GM23248 (cell line): ENCODE measurements at places on chromosomes 5 and 9.
A peak's percentile ranks its signal among the peaks of the same experiment; 100 is the strongest.

DNA sequence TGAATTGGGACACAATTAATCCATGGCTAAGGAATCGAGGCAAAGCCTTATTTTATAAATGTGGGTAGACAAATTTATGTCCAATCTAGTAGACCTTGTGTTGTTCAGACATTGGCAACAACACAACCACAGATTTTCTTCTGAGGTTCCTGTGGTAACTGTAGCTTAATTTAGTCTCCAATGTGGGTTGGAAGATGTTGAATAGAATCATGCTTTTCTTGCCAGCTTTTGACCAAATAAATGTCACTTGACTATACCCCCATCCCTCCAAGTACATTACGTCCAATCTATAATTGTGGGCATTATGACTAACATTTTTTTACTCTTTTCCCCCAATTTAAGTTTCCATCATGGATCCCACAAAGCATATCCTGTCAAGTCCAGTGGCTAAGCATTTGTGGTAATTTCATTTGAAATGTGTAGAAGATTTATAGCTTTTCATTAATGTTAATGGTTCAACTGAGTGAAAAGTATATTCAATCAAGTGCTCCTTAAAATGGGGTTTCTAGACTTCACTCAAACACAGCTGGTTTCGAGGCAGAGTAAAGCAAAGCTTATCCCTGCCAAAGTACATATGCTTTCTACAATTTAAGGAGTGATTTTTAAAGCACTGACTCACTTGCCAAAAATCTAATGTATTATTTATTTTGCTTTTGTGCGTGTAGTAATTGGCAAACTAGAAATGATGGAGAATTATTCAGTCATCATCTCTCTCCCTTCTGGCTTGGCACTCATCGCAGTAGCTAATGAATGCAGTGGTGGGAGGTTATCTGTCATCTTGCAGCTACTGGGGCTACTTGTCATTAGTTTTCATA, 141.8 kb downstream of the FAM174A start:
- peak; percentile 46 for DNase-seq

- peak; percentile 39 for DNase-seq
Observed at GRCh38 chr9:1051584-1052275, 1.6 kb downstream of the DMRT2 start.

DNA sequence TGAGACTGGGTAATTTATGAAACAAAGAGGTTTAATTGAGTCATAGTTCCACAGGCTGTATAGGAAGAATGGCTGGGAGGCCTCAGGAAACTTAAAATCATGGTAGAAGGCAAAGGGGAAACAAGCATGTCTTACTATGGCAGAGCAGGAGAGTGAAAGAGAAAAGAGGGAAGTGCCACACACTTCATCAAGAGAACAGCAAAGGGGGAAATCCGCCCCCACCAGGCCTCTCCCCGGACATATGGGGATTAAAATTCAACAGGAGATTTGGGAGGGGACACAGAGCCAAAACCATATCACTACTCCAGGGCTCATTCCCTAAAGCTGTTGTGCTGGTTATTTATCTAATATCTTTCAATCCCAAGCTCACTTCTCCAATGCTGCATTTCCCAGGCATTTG, 50.2 kb upstream of the NR3C1 start:
- no peak for DNase-seq

GRCh38 chr9:89436326-89436725, 61.6 kb downstream of the SEMA4D start:
- DNase-seq = no peak

GRCh38 chr9:122333169-122333808, 37.5 kb upstream of the PTGS1 start:
- DNase-seq = no peak

DNA sequence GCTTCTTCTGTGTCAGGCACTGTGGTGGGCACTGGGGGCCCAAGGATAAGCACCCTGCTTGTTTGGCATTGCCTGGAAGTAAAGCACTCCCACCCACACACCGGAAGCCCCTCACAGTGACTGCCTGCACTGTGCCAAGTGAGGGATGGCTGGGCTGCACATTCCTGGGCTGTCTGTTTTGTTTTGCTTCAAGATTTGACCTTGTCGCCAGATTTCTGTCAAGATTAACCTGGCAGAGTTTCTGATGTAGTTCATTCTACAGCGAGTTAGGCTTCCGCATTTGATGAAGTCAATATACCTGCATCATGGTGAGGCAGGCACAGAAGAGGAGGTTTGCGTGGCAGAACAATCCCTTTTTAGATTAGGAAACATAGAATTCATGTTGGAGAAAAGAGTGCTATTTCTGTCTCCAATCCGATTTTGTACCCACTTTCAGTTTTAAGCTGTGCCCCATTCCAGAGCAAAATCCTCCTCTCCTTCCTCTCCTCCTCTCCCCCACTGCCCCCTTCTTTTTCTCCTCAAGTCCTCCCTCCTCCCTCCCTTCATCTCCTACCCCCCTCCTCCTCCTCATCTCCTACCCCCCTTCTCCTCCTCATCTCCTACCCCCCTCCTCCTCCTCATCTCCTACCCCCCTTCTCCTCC, 14.4 kb upstream of the BOD1 start:
- DNase-seq = no peak

- peak; percentile 65 for DNase-seq
Observed at GRCh38 chr5:170896779-170897178, 35.0 kb downstream of the RANBP17 start.

DNA sequence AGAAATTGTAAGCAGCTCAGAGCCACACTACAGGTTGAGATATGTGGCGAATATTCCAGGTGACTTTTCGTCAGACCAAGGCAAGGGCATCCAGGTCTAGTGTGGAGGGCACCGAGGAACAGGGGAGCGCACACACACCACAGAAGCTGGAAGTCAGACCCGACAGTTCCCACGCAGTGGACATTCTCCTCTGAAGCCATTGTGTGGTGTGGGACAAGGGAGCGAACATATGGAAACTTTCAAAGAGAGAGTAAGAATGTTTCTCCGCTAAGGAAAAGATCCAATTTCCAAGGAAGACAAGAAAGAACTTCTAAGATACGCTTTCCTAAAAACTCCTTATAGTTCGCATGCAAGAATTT, 141.4 kb upstream of the OTULINL start:
- no peak for DNase-seq

- DNase-seq = peak; percentile 55
Observed at GRCh38 chr5:151685749-151686673, 704 bp downstream of the SPARC start.

DNA sequence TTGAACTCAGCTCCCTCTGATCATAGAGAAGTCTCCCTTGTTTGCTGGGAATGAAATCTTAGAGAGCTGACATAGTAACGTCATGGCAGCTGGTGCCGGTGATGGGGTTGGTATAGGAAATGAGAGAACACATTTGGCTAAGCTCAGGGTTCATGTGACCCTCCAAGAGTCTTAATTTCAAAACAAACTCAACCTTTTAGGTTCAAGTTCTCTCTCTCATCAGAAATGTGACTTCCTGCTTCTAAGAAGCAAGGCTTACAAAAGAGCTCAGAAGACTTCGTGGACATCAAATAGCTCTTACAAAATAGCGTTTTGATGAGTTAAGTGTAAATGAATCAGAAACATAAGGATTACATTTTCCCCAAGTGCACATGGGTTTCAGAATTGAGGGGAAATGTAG, 97.3 kb downstream of the PAPPA start:
- DNase-seq = peak; percentile 69

GRCh38 chr9:125495172-125496119, 211.6 kb downstream of the MAPKAP1 start:
- peak; percentile 9 for DNase-seq

- peak; percentile 55 for DNase-seq
Observed at GRCh38 chr9:108618906-108619550, 236.8 kb downstream of the ACTL7B start.

DNA sequence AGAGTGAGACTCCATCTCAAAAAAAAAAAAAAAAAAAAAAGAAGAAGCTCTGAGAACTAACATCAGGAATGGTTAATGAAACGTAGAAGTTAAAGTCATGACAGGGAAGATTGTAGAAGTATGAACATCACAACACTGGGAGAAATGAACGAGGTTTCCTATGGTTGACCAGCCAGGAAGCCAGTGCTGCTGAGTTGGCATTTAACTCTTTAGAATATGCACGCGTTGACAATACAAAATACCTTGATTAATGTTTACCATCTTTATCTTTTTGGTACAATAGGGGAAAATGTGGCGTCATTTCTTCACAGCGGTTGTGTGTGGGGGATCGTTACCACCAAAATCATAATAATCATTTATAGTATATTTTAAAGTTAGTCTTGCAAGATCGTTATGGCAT, 32.0 kb downstream of the ABO start:
- no peak for DNase-seq

GRCh38 chr9:69176471-69177171, 2.5 kb downstream of the TJP2 start:
- no peak for DNase-seq

DNA sequence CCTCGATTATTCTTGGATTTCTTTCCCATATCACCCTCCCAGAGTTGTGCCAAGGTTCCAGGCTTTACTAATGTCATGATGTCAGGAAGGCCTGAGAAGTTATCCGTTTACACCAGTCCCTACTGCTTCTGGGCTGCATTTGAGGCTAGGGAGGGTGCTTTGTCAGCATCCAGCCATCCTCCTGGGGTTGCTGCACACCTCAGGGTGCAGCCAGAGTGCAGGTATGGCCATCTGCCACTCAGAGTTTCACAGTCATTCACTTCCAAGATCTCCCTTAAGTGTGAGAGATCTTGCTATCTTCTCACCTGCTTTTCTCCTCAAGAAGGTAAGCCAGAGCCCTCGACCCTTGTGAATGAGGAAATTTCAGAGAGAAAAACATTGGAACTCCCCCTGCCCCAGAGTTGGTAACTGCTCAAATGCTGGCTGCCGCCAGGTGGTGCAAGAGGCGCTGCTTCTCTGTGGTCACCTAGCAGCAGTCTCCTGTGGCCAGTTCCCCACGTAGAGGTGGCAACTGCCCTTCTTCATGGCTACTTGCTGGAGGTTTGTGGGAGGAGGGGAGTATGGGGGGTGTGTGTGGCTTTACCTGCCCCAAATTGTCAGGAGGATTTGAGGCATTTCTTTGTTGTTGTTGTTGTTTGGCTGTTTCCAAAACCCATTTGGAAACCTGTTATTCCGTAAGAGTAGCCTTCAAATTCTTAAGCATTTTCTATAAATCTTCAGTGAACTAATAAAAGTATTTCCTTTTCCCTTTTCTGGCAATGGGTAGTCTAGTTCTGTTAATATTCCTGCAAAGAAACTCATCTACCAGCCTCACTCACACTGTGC, 259.6 kb upstream of the DMRT1 start:
- DNase-seq = no peak

GRCh38 chr5:103648086-103648485, 85.5 kb upstream of the NUDT12 start:
- no peak for DNase-seq

GRCh38 chr9:132406554-132407122, at the start of gene TTF1:
Gene TTF1, minus strand, starts transcription at chr9:132406840. Its CDS starts 4,019 bp downstream, at chr9:132402821.
- DNase-seq = peak; percentile 95
